ENCODE measurements at places on chromosomes 16 and 17.

DNA sequence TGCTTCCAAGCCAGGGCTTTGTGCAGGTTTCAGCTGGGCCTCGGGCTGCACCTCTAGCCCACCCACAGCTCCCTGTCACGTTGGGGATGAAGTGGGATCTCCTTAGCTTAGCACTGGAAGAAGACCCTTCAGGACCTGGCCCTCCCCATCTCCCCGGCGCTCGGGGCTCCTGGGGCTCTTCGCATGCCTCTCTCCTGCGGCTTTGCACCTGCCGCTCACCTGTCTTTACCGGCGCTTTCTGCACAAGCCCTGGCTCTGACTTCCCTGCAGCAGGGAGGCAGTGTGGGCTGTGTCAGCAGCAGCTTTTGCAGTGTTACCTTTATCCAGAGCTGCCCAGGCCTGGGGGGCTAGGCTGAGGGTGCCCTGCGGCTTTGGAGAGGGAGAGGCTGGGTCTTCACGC is 52.3 kb downstream of the NT5M start:
- H3K4me3 ChIP-seq, result no peak overlapping the region
- no peak overlapping the region for H3K27ac ChIP-seq
- H3K4me1 ChIP-seq, result no peaks in the 10 kb centered on the region
- H3K27me3 ChIP-seq, result no peaks in the 10 kb centered on the region
- DNase-seq, result peak; percentile 70
- H3K36me3 ChIP-seq, result no peaks in the 10 kb centered on the region

DNA sequence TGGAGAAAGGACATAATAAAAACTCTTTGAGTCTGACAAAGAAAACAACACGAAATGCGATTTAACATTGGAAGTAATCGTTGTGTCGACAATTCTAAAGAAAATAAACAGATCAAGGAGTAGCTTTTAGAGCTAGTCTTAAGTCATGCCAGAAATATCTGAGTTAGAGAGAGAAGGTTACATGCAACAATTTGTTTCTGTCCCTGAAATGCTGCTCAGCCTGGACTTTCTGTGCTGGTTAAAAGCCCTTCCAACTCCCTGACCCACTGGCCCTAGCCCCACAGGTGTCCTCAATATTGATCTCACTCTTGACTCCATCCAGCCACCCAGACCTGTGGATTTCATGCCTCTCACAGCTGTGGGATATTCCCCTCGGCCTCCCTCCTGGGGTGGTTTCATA is 33.2 kb upstream of the TEX2 start:
- H3K4me1 ChIP-seq, result no peaks in the 10 kb centered on the region
- H3K36me3 ChIP-seq, result no peaks in the 10 kb centered on the region
- DNase-seq, result no peak
- no peak overlapping the region for H3K27ac ChIP-seq
- no peak overlapping the region for H3K4me3 ChIP-seq

GRCh38 chr17:47262586-47262985 is 9.0 kb downstream of the ITGB3 start:
- no peak overlapping the region for H3K4me3 ChIP-seq
- H3K27me3 ChIP-seq, result no peaks in the 10 kb centered on the region
- H3K36me3 ChIP-seq, result no peaks in the 10 kb centered on the region
- no peak for DNase-seq
- peak overlapping the region; percentile 3 for H3K27ac ChIP-seq

DNA sequence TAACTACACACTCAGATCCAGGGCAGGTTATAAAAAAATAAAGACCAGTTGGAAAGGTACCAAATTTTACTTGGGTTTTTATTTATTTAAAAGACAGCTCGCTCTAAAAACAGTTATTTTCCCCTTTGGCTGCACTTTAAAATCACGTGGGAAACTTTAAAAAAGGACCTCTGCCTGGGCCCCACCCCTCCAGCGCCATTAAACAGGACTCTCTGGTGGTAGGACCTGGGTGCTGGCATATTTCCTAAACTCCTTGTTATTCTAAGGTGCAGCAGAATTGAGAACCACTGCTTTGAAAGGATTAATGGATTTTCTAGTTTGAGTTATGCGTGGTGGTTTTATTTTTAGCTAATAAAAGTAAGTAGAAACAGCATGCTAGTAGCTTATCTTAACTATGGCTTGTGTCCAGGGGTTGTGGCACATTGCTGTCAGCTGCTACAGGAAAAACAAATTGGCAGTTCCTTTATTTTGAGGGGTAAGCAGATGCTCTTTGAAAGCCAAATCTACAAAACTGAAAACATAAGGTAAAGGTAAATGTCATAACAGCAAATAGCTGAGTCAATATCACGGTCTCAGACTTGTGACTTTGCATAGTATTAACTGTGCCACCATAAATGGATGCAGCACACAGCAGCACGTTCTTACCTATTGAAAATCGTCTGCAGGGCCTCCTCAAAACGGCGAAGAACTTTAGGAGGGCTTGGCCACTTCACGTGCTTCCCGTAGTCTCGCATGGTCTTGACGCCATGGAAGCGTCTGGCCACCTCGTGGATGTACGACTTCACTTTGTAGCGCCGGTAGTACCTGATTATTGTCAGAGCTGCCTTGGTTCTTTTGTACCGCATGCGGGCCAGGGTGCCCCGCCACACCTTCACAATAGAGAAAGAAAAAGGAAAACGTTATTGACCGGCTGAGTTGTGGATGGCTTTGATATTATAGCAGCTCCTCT is 172.0 kb downstream of the CDK5R1 start:
- DNase-seq, result no peak
- H3K4me3 ChIP-seq, result no peak overlapping the region
- no peak overlapping the region for H3K27ac ChIP-seq
- no peaks in the 10 kb centered on the region for H3K4me1 ChIP-seq

DNA sequence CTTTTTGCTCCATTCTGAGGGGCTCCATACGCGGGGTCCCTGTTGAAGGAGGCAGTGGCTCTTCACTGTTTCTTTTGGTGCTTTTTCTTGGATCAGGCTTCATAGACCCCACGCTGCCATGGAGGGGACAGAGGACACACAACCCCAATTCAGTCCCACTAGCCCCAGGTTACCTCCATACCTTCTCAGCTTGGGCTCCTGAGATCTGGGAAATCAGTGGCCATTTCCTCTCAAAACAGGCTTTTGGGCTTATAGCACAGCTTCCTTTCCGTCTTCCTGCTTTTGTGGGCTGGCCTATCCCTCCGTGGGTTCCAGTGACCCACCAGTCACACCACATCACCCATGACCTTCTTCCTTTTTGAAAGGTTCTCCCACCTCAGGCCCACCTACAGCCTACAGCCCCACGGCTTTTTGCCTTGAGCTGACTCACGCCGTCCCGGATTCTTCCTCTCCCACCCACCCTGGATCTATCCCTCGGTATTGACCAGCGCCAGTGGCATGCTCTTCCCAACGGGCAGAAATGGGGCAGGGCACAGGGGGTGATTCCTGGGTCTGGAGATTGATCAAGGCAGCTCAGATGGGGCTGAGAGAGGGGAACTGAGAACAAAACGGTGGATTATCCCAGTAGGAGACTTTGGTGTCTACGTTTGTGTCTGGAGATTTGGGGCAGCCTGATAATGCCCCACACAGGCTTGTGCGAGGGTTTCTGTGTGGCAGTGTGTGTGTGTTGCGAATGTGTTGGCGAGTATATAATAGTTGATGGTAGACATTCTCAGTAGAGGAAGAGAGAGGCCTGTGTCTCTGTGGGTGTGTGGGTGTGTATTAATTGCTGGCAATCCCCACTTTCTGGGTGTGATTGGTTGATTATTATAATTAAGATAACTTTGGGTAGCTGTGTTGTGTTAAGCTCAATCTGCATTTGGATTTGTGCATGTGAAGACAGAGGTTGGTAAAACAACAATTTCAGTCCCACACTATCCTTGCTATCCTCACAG is 3.8 kb downstream of the TBX21 start:
- peaks cover 1% of the 10 kb centered on the region for H3K27me3 ChIP-seq
- H3K4me3 ChIP-seq, result no peak overlapping the region
- H3K36me3 ChIP-seq, result no peaks in the 10 kb centered on the region
- H3K4me1 ChIP-seq, result no peaks in the 10 kb centered on the region

DNA sequence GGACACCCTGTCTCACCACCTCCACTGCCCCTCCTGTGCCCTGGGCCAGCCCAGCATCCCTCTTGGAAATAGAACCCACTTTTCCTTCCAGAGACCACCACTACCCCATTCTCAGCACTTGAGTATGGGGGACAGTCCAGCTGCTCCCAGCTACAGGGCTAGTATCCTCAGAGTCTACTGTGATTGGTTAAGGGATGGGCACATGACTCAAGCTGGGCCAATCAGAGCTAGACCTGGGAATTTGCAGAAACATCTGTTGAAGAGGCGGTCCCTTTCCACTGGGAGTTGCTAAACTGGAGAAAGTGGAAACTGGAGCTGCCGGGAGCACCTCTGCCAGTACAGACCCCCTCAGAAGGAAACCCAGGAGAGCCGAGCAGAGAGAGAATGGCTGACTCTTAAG is 156.6 kb downstream of the GSG1L start:
- H3K36me3 ChIP-seq, result peaks cover 2% of the 10 kb centered on the region
- DNase-seq, result no peak
- H3K27ac ChIP-seq, result no peak overlapping the region
- H3K27me3 ChIP-seq, result no peaks in the 10 kb centered on the region

DNA sequence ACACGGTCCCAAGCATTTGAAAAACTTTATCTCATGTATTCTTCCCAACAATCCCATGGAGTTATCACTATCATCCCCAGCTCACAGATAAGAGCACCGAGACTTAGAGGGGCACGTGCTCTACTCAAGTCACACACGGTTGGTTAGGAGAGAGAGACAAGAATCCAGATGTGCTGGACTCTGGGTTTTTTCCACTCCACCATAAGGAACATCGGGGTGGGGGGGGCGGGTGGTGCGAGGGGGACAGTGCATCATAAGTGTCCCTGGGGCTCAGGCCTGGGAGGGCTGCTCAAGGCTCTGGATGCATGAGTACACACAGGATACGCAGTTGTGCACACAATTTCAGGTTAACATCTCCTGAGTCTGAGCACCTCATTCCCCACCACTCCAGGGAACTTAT is 7.4 kb downstream of the CDC42EP4 start:
- H3K4me3 ChIP-seq, result no peak overlapping the region
- H3K27me3 ChIP-seq, result no peaks in the 10 kb centered on the region
- peaks cover 5% of the 10 kb centered on the region for H3K4me1 ChIP-seq
- H3K27ac ChIP-seq, result peak overlapping the region; percentile 98
- no peak for DNase-seq

- H3K27me3 ChIP-seq, result no peaks in the 10 kb centered on the region
- H3K4me1 ChIP-seq, result no peaks in the 10 kb centered on the region
- no peak overlapping the region for H3K27ac ChIP-seq
- DNase-seq, result no peak
- H3K36me3 ChIP-seq, result no peaks in the 10 kb centered on the region
- H3K4me3 ChIP-seq, result no peak overlapping the region
Observed at GRCh38 chr17:71117466-71117865, 948.1 kb downstream of the KCNJ2 start.

- H3K27ac ChIP-seq, result no peak overlapping the region
- H3K27me3 ChIP-seq, result no peaks in the 10 kb centered on the region
- H3K4me1 ChIP-seq, result no peaks in the 10 kb centered on the region
- no peak for DNase-seq
- H3K4me3 ChIP-seq, result no peak overlapping the region
- H3K36me3 ChIP-seq, result no peaks in the 10 kb centered on the region
Observed at GRCh38 chr17:75478508-75478907, 22.1 kb downstream of the TMEM94 start.

Data from aorta (tissue), 5 donors.